Renal cortex interstitium (tissue), 15 donors: ENCODE measurements at places on chromosomes 5 and 9. TPM values are rescaled to one million over a fixed set of nuclear protein-coding genes. Genes with fewer than 3 reads are reported as not detected.

GRCh38 chr9:119148855-119149254, 220.4 kb downstream of the BRINP1 start:
- DNase-seq, result no peak

The ANKRD31 gene
- polyA plus RNA-seq, result 0.54 TPM

- no peak for DNase-seq
These were observed 84.0 kb downstream of the SEC61B start for GRCh38 chr9:99305820-99306811.

GRCh38 chr9:92730897-92731296, 33.7 kb downstream of the BICD2 start:
- DNase-seq, result no peak

The ANKRD34B gene
- 0.30 TPM for polyA plus RNA-seq

DNA sequence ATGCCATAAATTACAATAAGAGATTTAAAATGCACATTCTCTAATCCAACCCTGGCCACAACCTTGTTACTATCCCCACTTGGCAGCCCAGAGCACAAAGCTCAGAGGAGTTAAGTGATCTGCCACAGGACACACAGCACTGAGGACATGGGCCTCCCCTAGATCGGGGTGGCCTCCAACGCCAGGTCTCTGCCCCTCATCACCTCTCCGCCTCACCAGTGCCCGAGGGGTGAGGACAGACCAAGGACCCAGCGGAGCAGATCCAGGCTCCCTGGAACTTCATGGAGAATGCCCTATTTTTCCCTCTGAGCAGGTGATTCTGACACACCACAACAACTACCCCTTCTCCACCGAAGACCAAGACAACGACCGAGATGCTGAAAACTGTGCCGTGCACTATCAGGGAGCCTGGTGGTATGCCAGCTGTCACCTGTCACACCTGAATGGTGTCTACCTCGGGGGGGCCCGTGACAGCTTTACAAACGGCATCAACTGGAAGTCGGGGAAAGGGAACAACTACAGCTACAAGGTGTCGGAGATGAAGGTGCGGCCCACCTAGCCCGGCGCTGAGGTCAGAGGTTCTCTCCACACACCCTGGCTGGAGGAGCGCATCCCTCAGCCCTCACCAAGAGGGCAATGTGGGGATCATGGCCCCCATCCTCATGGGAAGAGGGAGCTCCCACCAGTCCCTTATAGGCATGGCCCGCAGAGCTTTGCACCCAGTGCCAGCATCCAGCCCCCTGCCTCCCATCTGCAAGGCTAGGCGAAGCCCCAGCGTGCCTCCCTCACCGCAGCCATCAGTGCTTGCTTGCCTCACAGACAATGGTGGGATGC, 12.5 kb upstream of the FCN2 start:
- DNase-seq, result no peak

- no peak for DNase-seq
These were observed 11.2 kb downstream of the FXN start for GRCh38 chr9:69046723-69047122.

DNA sequence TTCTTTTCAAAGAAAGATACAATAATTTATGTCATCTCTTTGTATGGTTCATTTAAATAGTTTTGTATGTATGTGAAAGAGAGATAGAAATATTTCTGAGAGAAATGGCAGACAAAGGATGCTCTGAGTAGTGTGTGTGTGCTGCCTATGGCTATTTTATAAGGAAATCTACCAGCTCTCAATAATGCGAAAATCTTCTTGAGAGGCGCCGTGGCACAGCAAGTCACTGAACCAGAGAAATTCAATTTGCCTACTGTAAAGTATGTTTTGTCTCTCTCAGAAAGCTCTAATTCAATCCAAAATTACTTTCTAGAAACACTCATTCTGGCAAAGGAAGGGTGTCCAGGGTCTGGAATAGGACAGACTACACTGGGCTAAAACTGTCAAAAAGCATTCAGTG, 1981.1 kb downstream of the EFNA5 start:
- DNase-seq, result no peak

DNA sequence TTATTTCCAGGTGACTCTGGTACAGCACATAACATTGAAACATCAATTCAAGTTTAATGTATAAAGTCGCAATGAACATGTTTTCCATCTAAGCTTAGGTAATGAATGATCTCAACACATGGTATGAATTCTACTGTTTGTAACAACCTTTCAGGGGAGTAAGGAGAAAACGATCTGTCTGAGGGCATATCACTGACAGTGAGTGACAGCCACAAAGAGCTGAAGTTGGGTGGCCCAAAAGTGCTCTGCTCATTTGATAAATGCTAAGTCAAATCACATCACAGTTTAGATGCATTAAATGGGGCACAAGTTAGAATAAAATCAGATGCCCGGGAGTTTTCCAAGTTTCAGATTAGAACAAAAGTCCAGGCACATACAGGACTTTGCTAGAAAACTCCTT, 1.2 kb downstream of the FANCC start:
- DNase-seq, result no peak

The WDR31 gene
- polyA plus RNA-seq, result 6.5 TPM

DNA sequence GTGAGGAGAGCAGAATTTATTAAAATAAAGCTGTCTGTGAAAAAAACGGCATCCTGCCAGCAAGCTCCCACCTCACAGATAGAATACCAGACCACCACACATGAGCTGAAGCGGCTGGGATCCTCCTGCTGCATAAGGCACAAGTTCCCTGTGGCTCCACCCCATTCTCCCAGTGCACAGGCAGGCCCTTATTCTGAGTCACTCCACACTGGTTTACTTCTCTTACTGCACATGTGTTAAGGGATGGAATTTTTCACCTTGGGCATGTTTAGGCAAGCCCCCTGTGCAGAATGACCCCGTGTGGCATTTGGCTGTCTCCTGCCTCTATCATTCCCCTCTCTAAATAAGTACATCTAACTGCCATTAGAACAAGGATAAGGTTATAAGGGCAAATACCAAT, 115.0 kb upstream of the ELAVL2 start:
- no peak for DNase-seq

The SVEP1 gene
- 6.8 TPM for polyA plus RNA-seq

DNA sequence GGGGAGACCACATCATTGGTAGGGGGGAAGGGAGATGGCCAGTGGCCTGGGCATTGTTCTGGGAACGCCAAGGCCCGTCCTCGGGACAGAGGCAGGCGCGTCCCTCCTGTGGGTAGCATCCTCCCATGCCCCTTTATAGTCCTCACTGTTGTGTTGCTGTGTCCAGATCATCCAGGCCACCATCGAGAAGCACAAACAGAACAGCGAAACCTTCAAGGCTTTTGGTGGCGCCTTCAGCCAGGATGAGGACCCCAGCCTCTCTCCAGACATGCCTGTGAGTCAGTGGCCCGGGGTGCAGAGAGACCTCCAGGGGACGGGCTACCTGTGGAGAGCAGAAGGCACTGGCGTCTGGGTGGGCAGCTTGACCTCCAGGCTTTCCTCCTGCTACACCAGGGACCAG, 38.4 kb upstream of the SUSD3 start:
- DNase-seq, result no peak

DNA sequence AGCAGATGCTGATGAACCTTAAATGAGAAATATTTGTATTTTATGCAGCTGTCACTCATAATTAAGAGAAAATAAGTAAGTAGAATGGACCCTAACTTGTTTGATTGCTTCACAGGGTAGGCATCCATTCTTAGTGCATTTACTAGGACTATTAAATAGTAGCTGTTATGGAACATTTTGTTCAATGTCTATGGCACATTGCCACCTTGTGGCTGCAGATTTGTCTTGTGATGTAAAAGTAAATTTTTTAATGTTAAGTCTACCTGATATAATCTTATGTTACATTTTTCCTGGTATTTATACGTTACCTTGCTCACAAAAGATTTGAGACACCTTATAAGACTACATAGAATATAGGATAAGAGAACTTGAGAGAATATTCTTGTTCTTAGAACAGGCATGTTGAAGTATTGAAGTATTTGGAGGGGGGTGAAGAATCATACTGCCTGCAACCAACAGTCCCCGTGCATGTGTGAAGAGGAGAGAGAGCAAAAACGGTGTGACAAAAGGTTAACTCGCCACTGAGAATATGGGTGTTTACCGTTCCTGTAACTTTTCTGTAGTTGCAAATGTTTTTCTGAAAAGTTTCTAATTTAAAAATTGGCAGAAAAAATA, 161.1 kb downstream of the MAST4 start:
- peak; percentile 57 for DNase-seq

GRCh38 chr5:115151208-115151805, 18.4 kb downstream of the TRIM36 start:
- no peak for DNase-seq

- DNase-seq, result no peak
These were observed 27.8 kb upstream of the LARP1 start for GRCh38 chr5:154727361-154727760.

- no peak for DNase-seq
These were observed 28.7 kb downstream of the GALNT12 start for GRCh38 chr9:98836206-98836605.

The SEMA6A gene
- polyA plus RNA-seq, result 48.5 TPM

- DNase-seq, result no peak
These were observed 23.8 kb downstream of the TYRP1 start for GRCh38 chr9:12716823-12717600.

DNA sequence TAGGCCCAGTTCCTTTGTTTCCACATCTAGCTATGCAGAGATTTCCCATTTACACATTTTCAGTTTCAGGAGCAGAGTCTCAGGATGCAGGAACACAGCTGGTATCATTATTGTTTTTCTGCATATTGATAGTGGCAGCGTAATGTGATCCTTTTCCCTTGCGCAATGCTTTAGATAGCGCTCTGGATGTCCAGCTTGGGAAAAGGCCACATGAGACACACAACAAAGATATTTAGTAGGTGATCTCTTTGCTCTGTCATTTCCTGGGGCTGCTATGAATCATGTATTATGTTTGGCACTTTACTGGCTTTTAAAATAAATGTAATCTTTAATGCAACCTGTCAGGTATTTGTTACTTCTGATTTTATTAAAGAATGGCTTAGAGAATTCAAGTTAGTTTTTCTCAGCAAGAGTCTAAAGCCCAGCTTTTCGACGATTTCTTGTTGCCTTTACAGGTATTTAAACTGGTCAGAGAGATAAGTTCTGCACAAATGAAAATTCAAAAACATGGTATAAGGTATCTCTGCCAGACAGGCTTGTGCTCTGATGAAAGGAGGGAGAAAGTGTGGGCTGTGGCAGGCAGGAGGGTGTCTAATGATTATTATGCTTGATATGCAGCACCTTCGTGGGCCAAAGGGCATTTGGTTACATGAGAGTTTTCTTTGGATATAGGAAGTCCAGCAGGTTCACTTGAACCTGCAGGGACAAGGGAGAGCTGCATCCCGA, 42.2 kb downstream of the PTTG1 start:
- no peak for DNase-seq

DNA sequence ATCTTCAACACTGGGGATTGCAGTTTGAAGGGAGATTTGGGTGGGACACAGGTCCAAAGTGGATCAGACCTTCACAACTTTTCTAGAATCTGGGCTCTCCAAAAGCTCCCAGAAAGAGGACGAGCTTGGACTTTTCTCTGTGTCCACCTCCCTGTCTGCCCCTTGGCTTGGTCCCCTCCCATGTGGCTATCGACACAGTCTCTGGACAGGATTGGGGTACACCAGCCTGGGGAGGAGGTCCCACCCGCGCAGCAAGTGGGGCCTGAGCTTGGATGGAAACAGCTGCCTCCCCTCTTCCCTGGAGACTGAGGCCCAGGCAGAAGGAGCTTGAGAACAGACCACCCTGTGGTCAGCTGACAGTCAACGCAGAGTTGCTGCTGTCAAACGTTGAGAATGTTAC, 84.6 kb upstream of the FCN1 start:
- no peak for DNase-seq

The PTGER4 gene
- 10.1 TPM for polyA plus RNA-seq

DNA sequence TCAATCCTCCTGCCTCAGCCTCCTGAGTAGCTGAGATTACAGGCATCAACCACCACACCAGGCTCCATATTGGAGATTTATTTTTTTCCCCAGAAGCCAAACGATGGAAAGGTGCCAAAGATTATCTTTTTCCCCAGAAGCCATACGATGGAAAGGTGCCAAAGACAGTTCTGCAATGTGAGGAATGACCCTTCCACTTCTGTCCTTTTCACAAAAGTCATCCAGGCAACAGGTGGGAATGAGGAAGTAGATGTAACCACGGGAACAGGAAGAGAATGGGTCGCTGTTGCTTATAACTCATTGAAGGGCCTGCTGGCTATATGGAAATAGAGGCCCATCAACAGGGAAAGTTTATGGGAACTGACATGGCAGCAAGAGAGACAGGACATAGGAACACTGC, 233.7 kb upstream of the MSX2 start:
- DNase-seq, result no peak

- no peak for DNase-seq
These were observed 323.7 kb downstream of the ADAMTS6 start for GRCh38 chr5:65157906-65158603.

- peak; percentile 51 for DNase-seq
These were observed at the start of gene FAM240B for GRCh38 chr9:38720083-38720745. FAM240B (minus strand) TSS chr9:38720133; CDS start chr9:38703999, 16,134 bp downstream.

DNA sequence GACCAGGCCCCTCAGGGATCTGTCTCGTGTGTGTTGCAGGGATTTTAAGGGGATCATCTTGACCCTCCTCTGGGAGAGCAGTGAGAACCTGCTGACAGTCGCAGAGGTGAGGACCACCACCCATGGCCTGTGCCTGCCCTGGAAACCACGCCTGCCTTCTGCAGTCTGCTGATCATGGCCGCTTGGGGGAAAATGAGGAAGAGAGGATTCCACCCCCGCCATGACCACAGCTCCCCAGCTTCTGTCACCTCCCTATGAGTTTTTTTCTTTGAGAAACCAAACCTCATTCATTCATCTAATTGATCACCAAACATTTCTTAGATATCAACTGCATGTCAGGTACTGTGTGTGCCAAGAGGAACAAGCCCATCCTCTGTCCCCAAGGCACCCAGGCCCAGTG, 46.3 kb upstream of the TDRD7 start:
- DNase-seq, result no peak

DNA sequence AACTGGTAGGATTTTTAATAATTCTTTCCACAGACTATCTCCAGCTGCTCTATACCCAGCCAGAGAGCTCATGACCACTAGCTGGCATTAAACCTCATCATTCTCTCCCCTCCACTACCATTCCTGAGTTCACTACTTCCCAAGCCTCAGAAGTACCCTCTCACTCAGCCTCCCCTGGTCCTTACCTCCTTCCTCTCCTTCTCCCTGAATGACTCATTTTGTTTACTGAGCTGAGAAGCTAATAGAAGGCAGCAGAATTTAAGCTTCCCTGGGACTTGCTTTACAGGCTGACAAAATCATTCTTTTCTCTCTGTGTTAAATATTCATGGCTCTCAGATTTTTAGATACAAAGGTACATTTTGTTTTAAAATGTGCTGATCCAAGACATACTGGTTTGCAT, 305.4 kb downstream of the TLR4 start:
- no peak for DNase-seq

GRCh38 chr5:128681764-128682592, 143.9 kb upstream of the FBN2 start:
- no peak for DNase-seq

The C9 gene
- 0.23 TPM for polyA plus RNA-seq

DNA sequence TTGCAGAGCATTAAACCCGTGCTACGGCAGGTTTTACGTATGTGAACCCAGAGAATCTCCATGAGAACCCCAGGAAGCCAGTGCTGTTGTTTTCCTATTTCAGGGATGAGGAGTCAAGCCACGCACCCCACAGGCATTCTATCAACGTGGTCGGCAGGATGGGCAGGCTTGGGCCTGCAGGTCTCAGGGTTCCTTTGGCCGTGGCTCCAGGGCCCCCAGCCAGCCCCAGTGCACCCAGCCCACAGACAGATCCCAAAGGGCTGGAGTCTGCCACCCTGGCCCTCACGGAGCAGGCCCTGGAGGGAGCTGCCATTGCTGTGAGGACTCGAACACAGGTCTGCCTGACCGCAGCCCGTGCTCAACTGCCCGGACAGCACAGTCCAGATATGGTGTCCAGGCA, 77.1 kb upstream of the STXBP1 start:
- no peak for DNase-seq
